ENCODE measurements at places on chromosomes 1 and 21.

DNA sequence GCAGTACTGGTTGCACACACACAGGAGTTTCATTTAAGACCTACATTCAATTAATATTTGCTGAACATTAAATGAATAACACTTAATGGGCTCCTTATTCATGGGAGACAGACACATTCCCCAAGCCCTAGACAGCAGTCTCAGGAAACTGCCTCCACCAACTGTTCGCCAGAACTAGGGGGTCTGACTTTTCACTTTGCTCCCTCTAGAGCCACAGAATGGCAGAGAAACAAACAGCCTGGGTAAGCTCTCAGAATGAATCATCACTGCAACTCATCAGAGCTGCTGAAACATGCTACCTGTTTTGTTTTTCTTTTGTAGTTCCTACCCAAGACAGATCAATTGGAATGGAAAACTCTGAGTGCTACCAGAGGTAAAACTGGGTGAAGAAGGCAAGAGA is 31.7 kb downstream of the ELK4 start:
- no peak overlapping the region for H3K4me3 ChIP-seq
- peaks cover 18% of the 10 kb centered on the region for H3K36me3 ChIP-seq
- no peaks in the 10 kb centered on the region for H3K27me3 ChIP-seq

- H3K4me3 ChIP-seq, result no peak overlapping the region
- peaks cover 18% of the 10 kb centered on the region for H3K36me3 ChIP-seq
- no peaks in the 10 kb centered on the region for H3K27me3 ChIP-seq
These were observed 5.2 kb downstream of the SLC66A1 start for GRCh38 chr1:19317126-19317910.

GRCh38 chr1:3463013-3463385 is 8.5 kb downstream of the ARHGEF16 start:
- no peak overlapping the region for H3K4me3 ChIP-seq
- H3K27ac ChIP-seq, result no peak overlapping the region
- 0 out of 2 replicates have a peak, but pooled peaks cover 2% of the 10 kb centered on the region for H3K36me3 ChIP-seq
- H3K4me1 ChIP-seq, result peaks cover 9% of the 10 kb centered on the region
- DNase-seq, result no peak

DNA sequence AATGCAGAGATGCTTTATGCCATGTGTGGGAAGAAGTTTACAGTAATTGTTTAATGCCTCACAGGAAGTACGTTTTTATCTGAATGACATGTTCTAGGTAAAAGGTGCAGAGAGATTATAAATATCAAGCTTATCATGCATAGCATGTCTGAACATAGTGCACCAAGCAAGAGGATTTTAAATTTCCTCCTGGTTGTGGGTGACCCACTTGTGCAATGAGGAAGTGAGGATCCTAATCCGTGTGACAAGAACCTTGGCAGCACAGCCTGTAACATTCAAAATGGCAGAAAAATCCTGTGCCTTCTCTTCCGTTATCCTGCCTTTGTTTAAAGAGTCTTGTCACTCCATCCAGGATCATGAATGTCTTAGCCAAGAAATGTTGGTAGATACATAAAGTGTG is 75.6 kb downstream of the PLA2G4A start:
- H3K4me3 ChIP-seq, result no peak overlapping the region
- DNase-seq, result no peak
- H3K36me3 ChIP-seq, result 0 out of 2 replicates have a peak, but pooled peaks cover 2% of the 10 kb centered on the region
- H3K4me1 ChIP-seq, result peaks cover 8% of the 10 kb centered on the region
- no peak overlapping the region for H3K27ac ChIP-seq

DNA sequence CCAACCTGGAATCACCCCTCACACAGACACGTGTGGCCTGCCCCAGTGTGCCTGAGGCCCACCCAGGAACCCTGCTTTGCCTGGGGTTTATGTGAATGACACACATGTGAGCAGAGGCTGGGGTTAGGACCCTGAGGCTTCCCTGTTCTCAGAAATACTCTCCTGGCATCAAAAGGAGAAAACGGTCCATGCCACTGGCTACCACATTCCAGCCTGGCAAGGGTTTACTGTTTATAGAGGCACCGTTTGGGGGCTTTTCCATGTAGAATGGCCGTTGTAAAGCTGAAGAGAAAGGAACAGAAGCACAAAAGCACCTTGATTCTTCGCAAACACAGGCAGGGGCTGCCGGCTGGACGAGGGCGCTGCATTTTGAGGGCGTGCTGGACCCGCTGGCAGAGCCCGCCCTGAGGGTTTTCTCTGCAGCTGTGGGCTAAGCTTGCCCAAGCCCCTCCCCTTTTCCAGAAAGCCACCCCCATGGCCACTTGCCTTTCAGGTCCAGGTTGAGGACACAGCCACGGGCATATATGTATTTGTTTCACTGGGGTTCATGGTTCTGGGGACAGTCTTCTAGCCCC is 13.0 kb downstream of the TFF3 start:
- H3K4me3 ChIP-seq, result no peak overlapping the region
- no peak for DNase-seq
- no peaks in the 10 kb centered on the region for H3K27me3 ChIP-seq
- H3K4me1 ChIP-seq, result peaks cover 12% of the 10 kb centered on the region

- DNase-seq, result no peak
- H3K4me1 ChIP-seq, result peaks cover 29% of the 10 kb centered on the region
- no peaks in the 10 kb centered on the region for H3K27me3 ChIP-seq
- no peak overlapping the region for H3K27ac ChIP-seq
- no peak overlapping the region for H3K4me3 ChIP-seq
- no peaks in the 10 kb centered on the region for H3K36me3 ChIP-seq
These were observed 28.3 kb downstream of the LAMC1 start for GRCh38 chr1:183051546-183051945.

- no peaks in the 10 kb centered on the region for H3K4me1 ChIP-seq
- no peaks in the 10 kb centered on the region for H3K36me3 ChIP-seq
- no peak overlapping the region for H3K27ac ChIP-seq
- DNase-seq, result no peak
- no peak overlapping the region for H3K4me3 ChIP-seq
- H3K27me3 ChIP-seq, result peaks cover 3% of the 10 kb centered on the region
These were observed 35.1 kb downstream of the RXRG start for GRCh38 chr1:165409657-165410358.

DNA sequence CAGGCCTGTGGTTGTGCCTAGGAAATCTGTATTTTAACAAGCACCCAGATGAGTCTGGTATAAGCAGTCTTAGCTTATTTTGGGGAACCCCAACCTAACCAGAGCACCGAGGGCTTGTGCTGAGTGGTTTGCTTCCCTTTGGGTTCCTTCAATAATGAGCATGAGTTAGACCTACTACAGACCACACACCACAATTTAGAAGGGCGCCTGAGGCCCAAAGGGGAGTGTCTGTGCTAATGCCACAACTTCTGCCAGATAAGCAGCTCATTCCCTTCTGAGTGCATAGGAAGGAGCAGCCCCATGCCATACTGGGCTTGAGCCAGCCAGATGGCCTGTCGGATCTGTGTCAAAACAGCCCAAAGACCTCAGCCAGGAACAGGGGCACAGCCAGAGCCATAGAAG is 15.4 kb upstream of the LSS start:
- no peaks in the 10 kb centered on the region for H3K27me3 ChIP-seq
- H3K4me3 ChIP-seq, result no peak overlapping the region
- H3K36me3 ChIP-seq, result peaks cover 81% of the 10 kb centered on the region

DNA sequence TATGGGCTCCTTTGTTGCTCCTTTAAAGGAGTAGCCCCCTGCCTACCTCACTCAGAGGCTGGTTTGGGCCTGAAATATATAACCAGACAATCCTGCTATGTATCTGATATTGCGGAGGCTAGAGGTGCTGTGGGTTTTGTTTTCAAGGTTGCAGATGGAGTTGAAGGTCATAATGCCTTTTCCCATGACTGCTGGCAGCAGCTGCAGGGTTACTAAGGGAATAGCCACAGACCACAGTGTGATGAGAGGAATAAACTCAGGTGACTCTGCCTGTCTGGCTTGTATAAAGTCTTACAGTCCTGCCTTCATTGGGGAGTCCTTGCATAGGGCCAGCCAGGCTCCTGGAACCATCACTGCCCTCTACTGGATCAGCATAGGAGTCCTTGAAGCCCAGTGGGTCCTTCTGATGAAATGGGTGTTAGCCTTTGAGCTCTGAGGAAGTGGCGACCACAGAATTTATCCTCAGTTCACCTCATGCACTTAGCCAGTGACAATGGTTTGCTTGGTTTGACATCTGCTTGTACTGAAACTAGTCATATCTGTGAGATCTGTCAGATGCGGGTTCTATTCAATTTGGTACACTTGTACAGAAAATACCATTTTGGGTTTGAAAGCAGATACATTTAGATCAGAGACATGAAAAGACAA is 174.4 kb upstream of the HMCN1 start:
- no peak overlapping the region for H3K4me3 ChIP-seq
- no peak overlapping the region for H3K27ac ChIP-seq
- H3K4me1 ChIP-seq, result peaks cover 10% of the 10 kb centered on the region
- peak; percentile 58 for DNase-seq
- H3K36me3 ChIP-seq, result no peaks in the 10 kb centered on the region

GRCh38 chr1:91026320-91026719 is 4.5 kb upstream of the ZNF644 start:
- no peaks in the 10 kb centered on the region for H3K36me3 ChIP-seq
- no peak overlapping the region for H3K27ac ChIP-seq
- DNase-seq, result no peak
- no peak overlapping the region for H3K4me3 ChIP-seq
- no peaks in the 10 kb centered on the region for H3K27me3 ChIP-seq
- peaks cover 12% of the 10 kb centered on the region for H3K4me1 ChIP-seq

DNA sequence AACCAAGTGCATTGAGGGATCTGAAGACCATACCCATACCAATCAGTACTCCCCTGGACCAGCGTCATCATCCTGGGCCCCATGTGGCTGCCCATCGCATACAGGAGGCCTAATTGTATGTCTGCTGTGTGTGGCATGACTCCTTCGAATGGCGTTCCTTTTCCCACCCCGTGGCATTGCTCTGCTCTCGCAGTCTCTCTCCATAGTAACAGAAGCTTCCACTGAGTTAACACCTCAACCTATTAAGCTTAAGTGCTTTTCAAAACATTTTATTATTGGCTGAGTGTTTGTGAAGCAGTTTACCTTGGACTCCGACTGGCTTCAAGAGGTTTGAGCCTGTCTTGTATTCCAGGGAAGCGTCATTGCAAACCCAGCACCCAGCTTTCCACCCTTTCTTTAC is 187.1 kb upstream of the LMO4 start:
- H3K4me3 ChIP-seq, result no peak overlapping the region
- H3K27me3 ChIP-seq, result peaks cover 10% of the 10 kb centered on the region
- H3K27ac ChIP-seq, result no peak overlapping the region
- DNase-seq, result no peak

DNA sequence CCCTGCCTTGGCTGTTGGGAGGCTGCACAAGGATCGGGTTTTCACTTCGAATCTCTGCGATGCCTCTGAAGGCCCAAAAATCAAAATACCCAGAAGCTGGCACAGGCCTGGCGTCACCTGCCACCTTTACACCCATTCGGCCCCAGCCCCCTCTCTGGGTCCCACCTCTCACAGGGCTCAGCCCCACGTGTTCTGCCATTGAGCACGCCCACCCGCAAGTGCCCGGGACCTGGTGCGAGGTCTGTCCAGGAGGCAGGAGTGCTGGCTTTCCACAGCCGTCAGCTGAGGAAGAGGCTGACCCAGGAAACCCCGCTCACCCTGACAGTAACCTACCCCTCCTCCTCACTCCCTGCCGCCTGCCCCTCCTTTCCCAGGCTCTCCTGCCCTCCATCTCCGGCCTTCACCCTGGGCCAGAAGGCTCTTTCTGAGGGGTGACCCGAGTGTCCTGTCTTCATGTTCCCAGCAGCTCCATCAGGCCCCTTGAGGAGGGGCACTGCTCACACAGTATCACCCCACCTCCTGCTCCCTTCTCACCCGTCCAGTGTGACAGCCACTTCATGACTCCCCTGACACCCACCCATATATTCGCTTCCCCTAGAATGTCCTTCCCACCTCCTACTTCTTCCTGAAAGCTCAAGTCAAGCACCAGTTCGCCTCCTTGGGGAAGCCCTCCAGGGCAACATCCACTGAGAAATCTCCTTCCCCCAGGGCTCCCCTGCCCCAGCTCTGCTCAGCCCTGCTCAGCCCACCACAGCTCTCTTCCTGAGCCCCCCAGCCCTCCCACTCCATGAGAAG is 13.5 kb downstream of the RCC2 start:
- H3K4me3 ChIP-seq, result no peak overlapping the region
- H3K4me1 ChIP-seq, result peaks cover 66% of the 10 kb centered on the region
- peak overlapping the region; percentile 85 for H3K27ac ChIP-seq
- no peak for DNase-seq
- H3K36me3 ChIP-seq, result peaks cover 85% of the 10 kb centered on the region

GRCh38 chr1:10980841-10981727 is 31.4 kb upstream of the TARDBP start:
- no peak for DNase-seq
- peaks cover 49% of the 10 kb centered on the region for H3K4me1 ChIP-seq
- H3K27me3 ChIP-seq, result no peaks in the 10 kb centered on the region
- peak overlapping the region; percentile 71 for H3K27ac ChIP-seq
- H3K4me3 ChIP-seq, result peak overlapping the region; percentile 58
- no peaks in the 10 kb centered on the region for H3K36me3 ChIP-seq

DNA sequence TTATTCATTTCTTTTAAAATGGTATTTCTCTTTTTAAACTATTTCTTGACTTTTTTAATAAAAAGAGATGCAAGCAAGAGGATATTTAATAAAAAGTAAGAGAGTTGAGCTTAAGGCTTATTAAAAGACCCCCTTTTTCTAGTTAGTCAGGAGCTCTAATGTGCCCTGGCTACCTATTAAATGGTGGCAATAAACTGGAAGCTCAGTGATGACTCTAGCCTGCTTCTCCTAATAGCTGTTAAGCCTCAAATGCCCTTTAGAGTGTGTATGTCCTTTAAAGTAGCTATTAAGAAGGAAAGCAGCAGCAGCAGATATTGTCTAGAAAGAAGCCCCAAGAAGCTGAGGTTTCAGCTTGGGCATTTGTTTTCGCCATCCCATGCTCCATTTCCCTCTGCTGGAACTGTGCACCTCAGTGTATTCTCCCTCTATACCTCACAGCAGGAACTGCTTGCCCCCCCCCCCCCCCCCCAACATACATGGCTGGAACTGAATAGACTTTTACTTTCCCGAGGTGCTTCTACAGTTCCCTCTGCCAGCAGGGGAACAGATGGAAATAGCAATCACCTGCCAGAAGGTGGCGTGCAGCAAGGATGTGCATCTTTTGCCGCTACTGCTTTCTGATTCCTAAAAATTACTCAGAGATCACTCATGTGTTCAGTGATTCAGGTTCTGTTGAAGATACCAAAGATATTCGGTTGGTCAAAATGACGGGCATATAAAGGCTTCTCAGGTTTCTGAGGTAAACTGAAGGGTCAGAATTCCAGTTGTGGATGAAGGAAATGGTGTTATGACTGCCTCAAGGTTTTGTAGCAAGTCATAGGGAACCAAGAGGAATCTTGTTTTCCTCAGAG is 2.5 kb downstream of the RGS4 start:
- no peak overlapping the region for H3K27ac ChIP-seq
- H3K36me3 ChIP-seq, result no peaks in the 10 kb centered on the region
- H3K4me1 ChIP-seq, result peaks cover 18% of the 10 kb centered on the region
- DNase-seq, result peak; percentile 72

DNA sequence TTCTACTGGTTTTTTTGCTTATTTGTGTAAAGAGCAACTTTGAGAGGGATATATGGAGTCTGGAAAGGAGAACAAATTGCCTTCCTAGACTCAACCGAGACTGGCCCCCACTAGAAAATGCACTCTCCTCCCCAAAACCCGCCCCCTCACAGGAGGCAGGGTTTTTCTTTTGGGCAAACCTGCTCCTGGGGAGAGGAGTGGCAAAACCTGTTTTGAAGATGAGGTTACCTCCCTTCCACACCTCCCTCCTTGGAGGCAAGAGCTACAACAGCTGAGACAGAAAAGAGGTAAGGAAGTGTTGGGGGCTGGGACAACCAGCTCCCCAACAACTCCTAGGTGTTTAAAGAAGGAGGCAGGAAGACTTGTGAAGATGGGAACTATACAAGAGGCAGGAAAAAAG is at the start of gene BNIPL:
Gene BNIPL, plus strand, starts transcription at position 231 of the 400 bp plus-strand sequence. Its CDS starts 140 bp downstream, at position 371.
- no peaks in the 10 kb centered on the region for H3K27me3 ChIP-seq
- peak within 1 kb of the TSS; percentile 51 for H3K4me3 ChIP-seq
- peaks cover 16% of the 10 kb centered on the region for H3K4me1 ChIP-seq
- DNase-seq, result no peak
- peak within 1 kb of the TSS; percentile 93 for H3K27ac ChIP-seq
